Left ventricle myocardium superior (tissue), 1 donor: ENCODE measurements at places on chromosomes 12 and 14. TPM values are rescaled to one million over a fixed set of nuclear protein-coding genes. Genes with fewer than 3 reads are reported as not detected.
A peak's percentile ranks its signal among the peaks of the same experiment; 100 is the strongest.

DNA sequence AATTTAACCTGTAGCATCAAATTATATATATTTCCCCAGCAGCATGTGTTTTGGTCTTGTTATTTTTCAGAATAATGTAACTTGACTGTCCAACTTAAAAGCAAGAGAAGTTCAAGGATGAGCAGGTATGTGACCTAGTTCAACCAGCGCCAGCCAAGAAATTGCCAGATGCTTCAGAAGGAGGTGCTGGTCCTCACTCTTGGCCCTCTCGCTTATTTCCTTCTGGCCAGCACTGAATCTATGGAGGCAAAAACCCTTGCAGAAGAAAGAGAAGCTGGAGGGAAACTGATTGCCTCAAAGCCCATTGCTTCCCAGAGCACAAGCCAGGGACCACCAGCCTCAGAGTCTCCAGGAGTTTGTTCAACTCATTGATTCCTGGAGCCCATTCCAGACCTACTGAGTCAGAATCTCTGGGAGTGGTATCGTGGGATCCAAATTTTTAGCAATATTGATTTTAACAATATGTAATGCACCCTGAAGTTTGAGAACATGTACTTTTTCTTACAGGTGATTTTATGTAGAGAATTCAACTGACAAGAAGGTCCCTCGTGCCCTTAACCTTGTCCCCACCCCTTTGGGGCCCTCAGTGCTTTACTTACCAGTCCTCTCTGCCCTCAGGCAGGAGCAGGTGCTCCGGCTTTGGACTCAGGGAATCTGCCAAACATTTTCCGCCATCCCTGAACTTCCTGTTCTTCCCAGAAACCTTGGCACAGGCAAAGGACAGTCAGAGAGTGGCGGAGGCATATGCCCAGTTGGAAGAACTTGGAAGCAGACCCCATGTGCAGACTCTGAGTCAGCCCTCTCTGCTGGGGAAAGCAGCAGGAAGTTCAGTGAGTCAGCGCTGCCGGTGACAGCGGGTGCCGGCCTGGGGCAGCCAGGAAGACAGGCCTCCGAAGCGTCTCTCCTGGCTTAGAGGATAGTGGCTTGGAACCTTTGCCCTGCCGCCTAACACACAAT is 10.4 kb downstream of the BEST3 start:
- DNase-seq = peak; percentile 55

The SRRM4 gene
- total RNA-seq = 0.42 TPM

DNA sequence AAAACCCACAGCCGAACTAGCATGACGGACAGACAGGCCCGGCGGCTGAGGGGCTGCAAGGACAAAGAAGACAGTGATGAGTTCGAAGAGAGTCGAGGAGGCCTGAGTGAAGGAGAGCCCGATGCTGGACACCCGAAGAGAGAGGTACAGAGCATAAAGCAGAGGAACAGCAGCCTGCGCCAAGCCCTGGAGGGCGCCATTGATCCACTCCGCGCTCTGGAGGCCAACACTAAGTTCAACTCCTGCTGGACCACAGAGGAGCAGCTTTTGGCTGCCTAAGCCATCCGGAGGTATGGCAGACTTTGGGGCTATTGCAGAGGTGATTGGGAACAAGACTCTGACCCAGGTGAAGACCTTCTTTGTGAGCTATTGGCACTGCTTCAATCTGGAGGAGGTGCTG is 7.8 kb upstream of the PLXNC1 start:
- peak; percentile 44 for DNase-seq

The PPFIA2 gene
- total RNA-seq = 0.37 TPM

The IL22 gene
- total RNA-seq = not detected

- DNase-seq = no peak
Measured at GRCh38 chr14:34059037-34059924, 108.4 kb upstream of the EGLN3 start.

- DNase-seq = no peak
Measured at GRCh38 chr12:26737487-26738030, 95.4 kb downstream of the ITPR2 start.

- no peak for DNase-seq
Measured at GRCh38 chr12:75611041-75611440, 99.6 kb upstream of the KRR1 start.

GRCh38 chr14:104973135-104973384 is 5.1 kb downstream of the AHNAK2 start:
- peak; percentile 70 for DNase-seq

The DBX2 gene
- 0.07 TPM for total RNA-seq

DNA sequence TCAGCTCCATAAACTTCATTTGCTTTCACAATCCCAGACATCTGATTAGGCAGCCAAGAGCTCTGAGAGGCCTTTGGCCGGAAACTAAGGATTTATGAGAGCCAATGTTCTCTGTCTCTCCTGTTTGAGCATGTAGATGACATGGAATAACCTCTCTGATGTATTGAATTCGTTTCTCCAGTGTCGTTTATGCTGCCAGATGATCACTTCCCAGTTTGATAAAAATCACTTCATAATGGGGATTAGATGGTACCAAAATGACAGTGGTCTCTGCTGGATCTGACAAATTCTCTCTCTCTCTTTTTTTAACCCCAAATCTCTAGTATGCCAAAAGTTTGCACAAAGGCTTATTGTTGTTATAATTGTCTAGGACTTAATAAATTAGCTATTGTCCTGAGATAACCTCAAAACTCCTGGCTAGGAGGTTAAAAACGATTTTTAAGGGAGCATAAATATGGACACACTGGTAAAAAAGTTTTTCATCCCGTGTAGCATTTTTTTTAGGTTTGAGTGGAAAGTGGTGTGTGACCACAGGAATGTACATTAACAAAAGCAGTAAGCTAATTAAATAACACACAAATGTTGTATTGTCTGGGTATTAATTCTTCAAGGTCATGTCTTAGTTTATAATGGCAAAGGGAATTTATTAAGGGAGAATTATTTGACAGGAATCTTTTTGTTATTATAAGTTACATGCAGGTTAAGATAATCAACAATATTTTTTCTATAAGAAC is 82.6 kb upstream of the USP44 start:
- no peak for DNase-seq

- no peak for DNase-seq
Measured at GRCh38 chr14:79513446-79513845, 697.9 kb downstream of the DIO2 start.

DNA sequence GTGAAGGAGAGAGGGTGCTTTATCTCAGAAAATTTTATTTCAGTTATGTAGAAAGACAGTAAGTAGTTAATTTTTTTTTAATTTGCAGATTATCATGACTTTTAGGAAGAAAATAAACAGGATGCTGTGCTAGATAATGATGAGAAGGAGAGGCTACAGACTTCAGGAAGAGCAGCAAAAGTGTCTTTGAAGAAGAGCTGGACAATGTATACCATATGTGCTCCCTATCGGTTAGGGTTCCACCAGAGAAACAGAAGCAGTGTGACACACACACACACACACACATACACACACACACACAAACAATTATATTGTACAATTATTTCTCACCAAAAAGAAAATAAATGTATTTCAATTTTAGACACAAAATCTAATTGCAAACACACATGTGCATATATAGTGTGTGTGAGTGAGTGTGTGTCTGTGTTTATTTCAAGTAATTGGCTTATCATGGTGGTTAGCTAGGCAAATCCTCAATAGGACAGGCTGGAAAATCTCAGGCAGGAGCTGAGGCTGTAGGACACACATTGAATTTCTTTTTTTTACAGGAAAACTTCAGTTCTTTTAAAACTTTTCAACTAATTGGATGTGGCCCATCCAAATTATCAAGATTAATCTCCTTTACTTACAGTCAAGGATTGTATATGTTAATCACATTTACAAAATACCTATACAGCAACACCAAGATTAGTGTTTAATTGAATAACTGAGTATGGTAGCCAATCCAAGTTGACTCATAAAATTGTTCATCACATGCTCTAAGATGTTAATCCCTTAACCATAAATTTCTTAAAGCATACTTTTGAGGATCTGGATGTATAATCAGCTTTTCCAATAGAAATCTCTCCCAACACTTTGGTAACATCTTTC is 235.8 kb upstream of the DCN start:
- no peak for DNase-seq

DNA sequence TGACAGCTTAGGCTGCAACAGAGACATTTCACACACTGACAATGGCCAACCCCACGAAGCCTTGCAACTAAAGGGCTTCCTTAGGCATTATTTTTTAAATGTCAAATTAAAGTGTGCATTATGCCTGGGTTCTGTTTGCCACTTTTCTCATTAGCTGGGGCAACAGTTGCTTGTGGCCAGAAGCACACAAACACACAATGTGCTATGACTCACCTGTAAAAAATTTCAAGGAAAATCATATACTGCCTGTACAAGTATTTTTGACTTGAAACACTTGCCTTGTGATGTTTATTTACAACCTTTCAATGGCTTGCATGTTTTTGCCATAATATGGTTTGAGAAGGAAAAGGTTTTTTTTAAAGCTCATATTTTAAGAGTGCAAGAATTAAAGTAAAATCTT is 1.9 kb downstream of the NTN4 start:
- DNase-seq = no peak
